A549 treated with Hydrocortisone at 1 μM for 4 hours (cell line): ENCODE measurements at places on chromosomes 4 and X. TPM values are rescaled to one million over a fixed set of nuclear protein-coding genes. Genes with fewer than 3 reads are reported as not detected.

Gene PCDH7
- total RNA-seq = 0.07 to 0.31 TPM (median 0.08 TPM) in 5 replicates

Gene L1CAM
- 16.9 to 22.0 TPM (median 19.7 TPM) in 5 replicates for total RNA-seq

Gene MMAA
- 1.0 to 1.8 TPM (median 1.3 TPM) in 5 replicates for total RNA-seq

Gene NXF3
- 0.08 to 0.09 TPM (median 0.09 TPM) in 3 of 5 replicates, not detected in the others for total RNA-seq

Gene RS1
- total RNA-seq = not detected in 5 replicates

Gene PDS5A
- total RNA-seq = 22.0 to 31.9 TPM (median 28.5 TPM) in 5 replicates

Gene GSPT2
- 7.8 to 10.2 TPM (median 8.7 TPM) in 5 replicates for total RNA-seq

Gene CBLL2
- total RNA-seq = not detected in 5 replicates

Gene SHISA3
- not detected in 5 replicates for total RNA-seq

Gene DNAAF6
- not detected in 5 replicates for total RNA-seq

Gene CYP2U1
- total RNA-seq = 1.3 to 1.8 TPM (median 1.6 TPM) in 5 replicates

Gene TEX11
- not detected in 5 replicates for total RNA-seq

Gene ZGRF1
- total RNA-seq = 2.5 to 3.6 TPM (median 3.1 TPM) in 5 replicates

Gene TCEAL6
- not detected in 5 replicates for total RNA-seq

Gene TLR7
- not detected in 5 replicates for total RNA-seq

Gene ATP1B4
- total RNA-seq = 0.01 TPM in 1 of 5 replicates, not detected in the others

Gene IL1RAPL1
- total RNA-seq = not detected in 5 replicates

Gene FHDC1
- 0.68 to 0.87 TPM (median 0.78 TPM) in 5 replicates for total RNA-seq

Gene MAGEA1
- 0.05 to 0.09 TPM (median 0.06 TPM) in 4 of 5 replicates, not detected in the other for total RNA-seq

Gene ZNF280C
- 2.4 to 3.8 TPM (median 2.8 TPM) in 5 replicates for total RNA-seq

Gene MAMLD1
- total RNA-seq = 5.9 to 7.0 TPM (median 6.4 TPM) in 5 replicates

Gene INTU
- 1.1 to 1.4 TPM (median 1.3 TPM) in 5 replicates for total RNA-seq

Gene TKTL1
- total RNA-seq = 0.05 to 0.14 TPM (median 0.07 TPM) in 3 of 5 replicates, not detected in the others

Gene RBM46
- not detected in 5 replicates for total RNA-seq

Gene RHOXF2B
- total RNA-seq = not detected in 5 replicates

Gene CHRDL1
- total RNA-seq = not detected in 5 replicates

Gene KLHL4
- total RNA-seq = 5.5 to 6.7 TPM (median 6.1 TPM) in 5 replicates

Gene TIMM17B
- 85.6 to 110 TPM (median 100 TPM) in 5 replicates for total RNA-seq

Gene UBE2A
- total RNA-seq = 132 to 143 TPM (median 138 TPM) in 5 replicates

Gene PNMA3
- total RNA-seq = 0.18 to 0.25 TPM (median 0.21 TPM) in 5 replicates

Gene TSPAN5
- 12.3 to 13.5 TPM (median 13.1 TPM) in 5 replicates for total RNA-seq
